ENCODE measurements at places on chromosomes 6 and 20. TPM values are rescaled to one million over a fixed set of nuclear protein-coding genes. Genes with fewer than 3 reads are reported as not detected.
A peak's percentile ranks its signal among the peaks of the same experiment; 100 is the strongest.

DNA sequence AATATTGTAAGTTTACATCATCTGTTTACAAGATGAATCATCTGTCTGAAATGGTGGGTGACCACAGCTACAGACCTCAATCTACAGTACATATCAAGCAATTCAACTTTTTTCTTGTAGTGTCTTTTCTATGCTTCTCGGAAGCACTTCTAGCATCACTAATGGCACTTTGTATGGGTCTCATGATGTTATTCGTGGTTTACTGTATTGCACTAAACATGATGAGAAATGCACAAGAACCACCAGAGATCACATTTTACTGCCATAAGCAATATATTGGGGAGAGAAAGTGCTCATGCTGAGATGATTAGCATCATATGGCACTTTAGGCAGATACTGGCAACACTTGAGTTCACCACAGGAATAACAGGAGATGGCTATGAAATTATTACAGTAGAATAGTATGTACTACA lies 15.4 kb upstream of the BTBD3 start:
- no peak for DNase-seq

DNA sequence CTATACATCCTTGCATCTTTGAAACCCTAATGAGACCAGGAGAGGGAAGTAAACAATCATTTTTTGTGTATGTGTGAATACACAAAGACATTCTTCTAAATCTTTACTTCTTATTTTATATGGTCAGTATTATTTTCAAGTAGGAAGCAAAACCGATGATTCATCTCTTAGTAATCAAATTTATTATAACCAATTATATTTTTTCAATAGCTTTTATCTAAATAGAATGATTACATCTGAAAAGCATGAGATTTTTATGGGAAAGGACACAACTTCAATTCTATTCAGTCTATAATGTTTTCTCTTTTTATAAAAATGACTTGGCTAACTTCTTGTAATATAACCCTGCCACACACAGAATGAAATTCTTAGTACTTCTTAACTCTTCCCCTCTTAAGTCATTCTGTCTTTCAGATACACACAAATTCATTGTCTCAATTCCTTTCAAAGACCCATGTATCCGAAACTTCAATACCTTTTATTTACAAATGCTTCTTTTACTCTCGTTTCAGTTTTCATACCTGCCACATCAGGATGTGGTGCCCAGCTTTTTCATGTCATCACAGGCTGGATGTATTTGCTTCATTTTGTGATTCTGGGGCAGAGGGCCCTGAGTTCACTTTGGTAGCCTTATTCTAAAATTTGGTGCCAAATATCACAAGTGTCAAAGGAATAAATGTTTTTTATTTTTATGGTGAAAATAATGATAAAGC lies 227.0 kb downstream of the PHF3 start:
- DNase-seq, result no peak

GRCh38 chr6:100246206-100246605 lies 218.5 kb downstream of the SIM1 start:
- no peak for DNase-seq

GRCh38 chr6:13120483-13121482 lies 207.6 kb downstream of the TBC1D7 start:
- no peak for DNase-seq

DNA sequence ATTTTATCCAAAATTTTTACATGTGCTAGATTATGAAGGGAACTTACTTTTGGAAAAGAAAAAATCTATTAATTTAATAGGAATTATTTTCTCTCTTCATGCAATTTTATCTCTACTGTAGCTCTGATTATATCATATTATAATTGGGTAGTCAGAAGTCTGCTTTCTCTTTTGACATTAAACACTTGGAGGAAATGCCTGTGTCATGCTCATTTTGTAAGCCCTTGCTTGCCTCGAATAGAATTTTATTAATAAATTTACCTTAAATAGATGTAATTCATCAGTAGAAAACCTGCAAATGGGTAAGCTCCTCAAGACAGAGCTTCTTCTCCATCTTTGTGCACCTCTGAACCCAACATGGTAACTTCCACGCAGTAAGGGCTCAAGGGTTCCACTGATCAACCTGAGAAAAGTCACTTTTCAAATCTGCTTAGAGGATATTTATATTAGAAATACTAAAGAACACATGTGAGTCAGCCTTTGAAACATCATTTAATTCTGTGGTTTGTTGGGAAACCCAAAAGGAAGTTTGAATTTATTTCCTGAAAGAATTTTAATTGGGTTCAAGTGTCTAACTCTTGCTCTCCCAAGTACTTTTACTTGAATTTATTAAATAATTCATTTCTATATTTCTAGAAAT lies 266.0 kb downstream of the ALDH8A1 start:
- DNase-seq, result no peak

DNA sequence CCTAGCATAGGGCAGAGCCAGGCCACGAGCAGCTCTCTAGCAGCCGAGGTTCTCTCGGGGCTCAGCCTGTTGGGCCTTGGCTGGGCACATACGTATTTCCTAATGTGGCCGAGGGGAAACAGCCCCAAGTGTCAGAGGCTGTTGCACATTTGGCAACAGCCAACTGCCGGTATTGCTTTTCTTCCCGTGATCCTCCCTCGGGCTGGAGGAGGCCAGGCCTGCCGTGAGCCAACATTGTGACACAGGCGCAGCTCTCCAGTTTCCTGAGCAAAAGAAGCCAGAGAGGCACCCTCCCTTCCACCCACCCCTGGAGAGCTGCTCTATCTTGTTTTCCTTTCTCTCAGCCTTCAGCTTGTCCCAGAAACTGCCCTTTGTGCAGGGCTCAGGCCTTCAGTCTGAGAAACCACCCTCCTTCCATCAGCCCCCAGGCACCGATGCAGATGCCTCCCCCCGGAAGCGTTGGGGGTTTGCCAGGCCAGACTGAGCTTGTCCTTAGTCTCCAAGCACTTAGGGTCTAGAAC lies 5.1 kb upstream of the BPI start:
- DNase-seq, result no peak

GRCh38 chr20:19074828-19075516 lies 137.5 kb upstream of the SLC24A3 start:
- DNase-seq, result no peak

DNA sequence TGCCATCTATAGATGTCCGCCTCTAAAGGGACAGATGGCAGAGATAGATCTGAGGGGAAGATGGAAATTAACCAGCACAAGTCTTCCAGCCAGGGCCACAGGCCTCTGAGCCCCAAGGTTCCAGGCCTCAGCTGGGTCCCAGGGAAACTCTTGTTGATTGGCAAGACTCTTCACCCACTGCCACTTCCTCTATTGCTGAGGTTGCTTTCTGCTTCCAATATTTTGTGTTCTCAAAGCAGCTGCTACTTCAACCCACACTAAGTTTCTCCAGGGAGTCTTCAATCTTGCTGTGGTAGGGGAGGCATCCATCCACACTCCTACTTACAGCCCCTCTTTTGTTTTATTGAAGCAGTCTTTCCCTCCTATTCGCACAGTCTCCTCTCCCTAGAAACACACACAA lies 36.4 kb upstream of the SASH1 start:
- no peak for DNase-seq

GRCh38 chr6:11279284-11279689 lies 46.8 kb upstream of the NEDD9 start:
- no peak for DNase-seq

DNA sequence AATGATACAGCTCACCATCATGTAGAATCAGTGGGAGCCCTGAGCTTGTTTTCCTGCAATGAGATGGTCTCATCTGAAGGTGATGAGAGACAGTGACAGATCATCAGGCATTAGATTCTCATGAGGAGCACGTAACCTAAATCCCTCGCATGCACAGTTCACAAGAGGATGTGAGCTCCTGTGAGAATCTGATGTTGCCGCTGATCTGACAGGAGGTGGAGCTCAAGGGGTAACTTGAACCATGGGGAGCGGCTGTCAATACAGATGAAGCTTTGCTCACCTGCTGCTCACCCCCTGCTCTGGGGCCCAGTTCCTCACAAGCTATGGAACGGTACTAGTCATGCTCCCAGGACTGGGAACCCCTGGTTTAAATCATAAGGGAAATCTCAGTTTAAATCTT lies 89.2 kb downstream of the THBS2 start:
- DNase-seq, result peak; percentile 7

GRCh38 chr6:31356216-31356945 lies 598 bp downstream of the HLA-B start:
- no peak for DNase-seq

DNA sequence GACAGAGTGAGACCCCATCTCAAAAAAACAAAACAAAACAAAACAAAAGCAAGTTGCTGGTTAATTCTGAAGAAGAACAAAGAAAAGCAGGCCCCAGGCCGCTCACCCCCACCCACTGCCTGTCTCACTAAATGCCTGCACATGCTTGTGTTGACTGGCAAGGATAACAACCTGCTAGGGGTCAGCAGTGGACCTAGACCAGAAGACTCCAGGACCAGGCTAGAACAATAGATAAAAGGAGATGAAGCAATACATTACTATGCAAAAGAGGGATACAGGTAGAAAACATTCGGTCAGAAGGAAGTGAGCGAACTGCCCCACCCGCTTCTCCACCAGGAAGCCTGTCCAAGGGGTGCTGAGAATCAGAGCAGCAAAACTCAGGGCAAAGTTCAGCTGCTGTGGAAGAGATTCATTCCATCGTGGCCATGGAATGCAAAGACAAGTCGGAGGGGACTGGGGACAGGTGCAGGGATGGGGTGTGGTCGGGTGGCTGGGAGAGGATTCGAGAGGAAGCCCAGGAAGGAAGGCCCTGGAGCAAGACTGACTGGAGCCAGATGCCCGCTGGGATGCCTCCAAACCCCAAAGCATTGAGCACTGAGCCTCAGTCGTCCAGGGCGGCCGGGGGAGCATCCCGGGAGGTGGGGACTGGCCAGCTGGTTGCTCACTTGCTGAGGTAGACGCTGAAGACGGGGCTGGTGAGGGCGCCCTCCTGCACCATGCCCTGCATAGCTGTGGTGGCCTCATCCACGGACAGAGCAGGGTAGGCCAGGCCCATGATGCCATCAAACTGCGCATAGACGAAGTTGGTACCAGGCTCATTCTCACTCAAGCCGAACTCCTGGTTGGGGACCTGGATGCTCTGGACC lies 5.3 kb downstream of the PGC start:
- no peak for DNase-seq

DNA sequence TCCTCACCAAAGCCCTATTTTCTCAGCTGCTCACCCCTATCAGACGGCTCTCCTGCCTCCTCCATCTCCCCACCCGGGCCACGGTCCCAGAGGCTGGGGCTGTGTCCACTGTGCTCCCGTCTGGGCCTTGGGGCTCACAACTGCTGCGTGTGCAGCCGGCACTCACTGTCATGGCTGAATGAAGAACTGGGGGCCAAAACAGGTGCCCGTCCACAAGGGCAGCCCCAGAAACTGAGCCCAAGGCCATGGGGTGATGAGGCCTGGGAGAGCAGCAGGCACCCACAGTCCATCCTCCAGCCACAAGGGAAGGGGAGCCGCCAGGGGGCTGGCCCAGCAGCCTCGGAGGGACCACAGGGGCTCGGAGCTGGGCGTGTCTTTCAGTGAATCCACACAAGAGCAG lies 159.5 kb downstream of the DLL1 start:
- DNase-seq, result peak; percentile 23

- no peak for DNase-seq
Observed at GRCh38 chr6:136408204-136408603, 118.6 kb upstream of the BCLAF1 start.

DNA sequence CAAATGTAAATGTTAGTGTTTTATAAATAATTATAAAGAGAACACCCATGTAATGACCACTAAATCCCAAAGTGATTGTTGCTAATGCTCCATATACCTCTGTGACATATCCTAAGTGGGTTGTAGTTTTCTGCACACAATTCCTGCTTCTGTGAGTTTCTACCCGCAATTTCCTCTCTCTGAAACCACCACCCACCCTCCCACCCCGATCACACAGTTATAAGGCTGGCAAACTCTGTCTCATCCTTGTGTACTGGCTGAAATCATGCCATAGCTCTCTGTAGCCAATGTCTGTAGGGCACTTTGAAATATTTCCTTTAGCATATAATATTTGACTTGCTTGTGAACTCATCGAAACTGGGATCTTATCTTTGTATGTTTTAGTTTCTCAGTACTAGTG lies 236.6 kb downstream of the PLCB1 start:
- no peak for DNase-seq

- no peak for DNase-seq
Observed at GRCh38 chr6:106169517-106169916, 83.4 kb downstream of the PRDM1 start.

DNA sequence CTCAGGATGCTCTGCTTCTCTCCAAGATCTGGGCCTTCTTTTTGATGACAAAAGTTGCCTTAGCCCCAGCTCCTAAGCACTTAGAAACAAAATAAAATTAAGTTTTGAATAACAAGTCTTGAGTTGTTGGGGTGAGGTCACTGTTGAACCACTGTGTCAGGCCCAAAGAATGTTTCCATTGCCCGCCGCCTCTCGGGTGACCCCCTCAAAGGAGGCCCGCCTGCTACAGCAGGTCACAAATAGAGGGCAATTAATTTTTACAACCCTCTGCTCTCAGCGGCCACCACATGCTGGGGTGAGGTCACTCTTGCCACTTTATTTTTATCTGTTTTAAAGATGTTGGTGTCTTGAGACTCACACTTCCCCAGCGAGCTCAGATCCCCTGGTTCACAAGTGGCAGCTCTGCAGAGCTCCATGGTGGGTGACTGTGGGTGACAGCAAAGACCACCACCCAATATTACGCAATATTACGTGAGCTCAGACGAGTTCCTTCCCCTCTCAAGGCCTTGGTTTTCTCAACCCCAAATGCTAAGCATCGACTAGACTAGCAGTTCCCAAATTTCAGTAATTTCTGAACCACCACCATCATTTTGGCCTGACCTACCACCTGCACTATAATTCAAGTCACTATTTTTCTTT lies 247.7 kb upstream of the PMEPA1 start:
- no peak for DNase-seq

GRCh38 chr6:166972101-166972500 lies 15.8 kb upstream of the RNASET2 start:
- DNase-seq, result no peak

Gene RAET1E
- not detected for total RNA-seq

Gene LPA
- total RNA-seq, result 0.15 TPM

Gene BMP6
- 0.61 TPM for total RNA-seq

Gene ADRM1
- 153 TPM for total RNA-seq

Gene TMC2
- not detected for total RNA-seq

Gene PROKR2
- total RNA-seq, result 0.44 TPM

Gene KIF6
- total RNA-seq, result 0.88 TPM

Gene HLA-DRB5
- total RNA-seq, result 3.3 TPM

Gene B3GALT4
- 3.4 TPM for total RNA-seq
